Stimulated activated CD4-positive, alpha-beta T cell treated with anti-CD3 and anti-CD28 coated beads, TNF-alpha, amount 100 ng/mL, for 1 hour (primary cell): ENCODE measurements at places on chromosomes 3 and 15.

GRCh38 chr3:88440701-88441100 lies 290.9 kb downstream of the C3orf38 start:
- no peak for DNase-seq

- DNase-seq: no peak
Measured at GRCh38 chr15:83643201-83643600, 10.7 kb upstream of the ADAMTSL3 start.

- DNase-seq: no peak
Measured at GRCh38 chr15:66580643-66581042, 14.8 kb upstream of the LCTL start.

- no peak for DNase-seq
Measured at GRCh38 chr3:177221744-177222143, 24.5 kb upstream of the TBL1XR1 start.

- DNase-seq: no peak
Measured at GRCh38 chr15:56765251-56765650, 31.9 kb upstream of the ZNF280D start.

DNA sequence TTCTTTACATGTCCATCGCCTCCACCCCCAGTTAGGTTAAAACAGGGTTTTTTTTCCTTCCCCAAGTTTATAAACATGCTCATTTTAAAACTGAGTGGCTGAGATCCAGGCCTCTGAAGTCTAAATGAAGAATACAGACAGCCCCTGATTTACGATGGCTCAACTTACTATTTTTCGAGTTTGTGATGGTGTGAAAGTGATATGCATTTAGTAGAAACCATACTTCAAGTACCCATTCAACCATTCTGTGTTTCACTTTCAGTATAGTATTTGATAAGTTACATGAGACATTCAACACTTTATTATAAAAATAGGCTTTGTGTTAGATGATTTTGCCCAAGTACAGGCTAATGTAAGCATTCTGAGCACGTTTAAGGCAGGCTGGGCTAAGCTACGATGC lies 30.5 kb upstream of the GNB5 start:
- DNase-seq: no peak

GRCh38 chr3:45574067-45574494 lies 20.5 kb upstream of the LIMD1 start:
- no peak for DNase-seq

DNA sequence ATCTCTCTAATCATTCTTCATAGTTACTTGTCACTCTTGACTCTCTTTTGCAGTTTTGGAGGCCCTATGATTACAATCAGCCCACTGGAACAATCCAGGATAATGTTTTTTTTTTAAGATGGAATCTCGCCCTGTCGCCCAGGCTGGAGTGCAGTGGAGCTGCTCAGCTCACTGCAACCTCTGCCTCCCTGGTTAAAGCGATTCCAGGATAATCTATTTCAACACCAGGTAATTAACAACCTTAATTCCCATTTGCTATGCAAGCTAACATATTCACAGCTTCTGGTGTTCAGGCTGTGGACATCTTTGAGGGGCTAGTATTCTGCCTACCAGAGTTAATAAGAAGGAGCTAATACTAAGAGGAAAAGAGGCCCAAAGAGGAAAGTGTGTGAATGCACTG lies 1.1 kb upstream of the BLOC1S6 start:
- no peak for DNase-seq

GRCh38 chr3:56997675-56998074 lies 62.8 kb upstream of the SPATA12 start:
- DNase-seq: no peak

GRCh38 chr3:105997800-105998526 lies 129.2 kb upstream of the CBLB start:
- no peak for DNase-seq

DNA sequence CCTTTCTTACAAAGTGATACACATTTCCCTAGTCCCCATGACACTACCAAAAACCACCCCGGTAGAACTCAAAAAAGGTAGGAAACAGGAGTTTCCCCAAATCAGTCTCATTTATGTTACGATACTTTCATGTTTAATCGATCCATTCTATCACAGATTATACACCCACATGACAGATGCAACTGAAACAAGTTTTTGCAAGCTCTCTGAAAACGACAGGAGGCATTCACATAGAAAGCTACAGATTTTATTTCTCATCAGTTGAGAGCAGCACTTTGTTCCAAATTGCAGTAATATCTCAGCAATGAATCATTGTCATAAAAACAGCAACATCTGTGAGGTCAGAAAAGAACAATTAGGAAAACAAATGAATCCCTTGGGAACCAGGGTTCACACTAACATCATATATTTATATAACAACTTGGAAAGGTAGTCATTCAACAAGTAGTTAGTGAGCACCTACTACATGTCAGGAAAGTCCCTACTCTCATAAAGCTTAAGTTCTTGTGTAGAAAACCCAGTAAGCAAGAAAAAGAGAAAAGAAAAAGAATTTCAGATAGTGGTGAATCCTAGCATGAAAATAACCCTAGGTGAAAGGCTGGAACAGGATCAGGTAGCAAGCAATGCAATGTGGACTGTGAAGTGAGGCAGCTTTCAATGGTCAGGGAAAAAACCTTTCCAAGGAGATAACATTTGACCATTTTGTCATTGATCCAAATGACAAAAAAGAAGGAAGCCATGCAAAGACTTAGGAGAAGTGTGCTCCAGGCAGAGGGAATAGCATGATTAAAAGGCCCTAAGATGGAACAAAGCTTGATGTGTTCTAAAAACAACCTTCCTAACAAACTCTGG lies 8.3 kb downstream of the PLD1 start:
- no peak for DNase-seq

DNA sequence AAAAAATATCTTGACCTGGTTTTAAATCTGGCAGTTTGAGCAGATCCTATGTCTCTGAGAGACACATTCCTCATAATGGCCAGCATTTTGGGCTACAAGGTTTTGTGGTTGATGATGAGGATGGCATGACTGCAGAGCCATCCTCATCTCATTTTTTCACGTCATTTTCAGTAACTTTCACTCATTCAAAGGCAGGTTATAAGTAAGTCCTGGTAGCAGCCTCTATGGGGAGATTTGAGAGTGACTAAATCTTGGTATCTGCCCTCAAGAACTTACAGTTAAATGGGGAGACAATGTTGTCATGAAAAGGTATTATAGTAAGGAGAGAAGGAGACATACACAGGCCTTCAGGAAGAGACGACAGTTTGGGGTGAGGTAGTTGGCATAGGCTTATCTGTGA lies 14.5 kb downstream of the TIGIT start:
- no peak for DNase-seq

DNA sequence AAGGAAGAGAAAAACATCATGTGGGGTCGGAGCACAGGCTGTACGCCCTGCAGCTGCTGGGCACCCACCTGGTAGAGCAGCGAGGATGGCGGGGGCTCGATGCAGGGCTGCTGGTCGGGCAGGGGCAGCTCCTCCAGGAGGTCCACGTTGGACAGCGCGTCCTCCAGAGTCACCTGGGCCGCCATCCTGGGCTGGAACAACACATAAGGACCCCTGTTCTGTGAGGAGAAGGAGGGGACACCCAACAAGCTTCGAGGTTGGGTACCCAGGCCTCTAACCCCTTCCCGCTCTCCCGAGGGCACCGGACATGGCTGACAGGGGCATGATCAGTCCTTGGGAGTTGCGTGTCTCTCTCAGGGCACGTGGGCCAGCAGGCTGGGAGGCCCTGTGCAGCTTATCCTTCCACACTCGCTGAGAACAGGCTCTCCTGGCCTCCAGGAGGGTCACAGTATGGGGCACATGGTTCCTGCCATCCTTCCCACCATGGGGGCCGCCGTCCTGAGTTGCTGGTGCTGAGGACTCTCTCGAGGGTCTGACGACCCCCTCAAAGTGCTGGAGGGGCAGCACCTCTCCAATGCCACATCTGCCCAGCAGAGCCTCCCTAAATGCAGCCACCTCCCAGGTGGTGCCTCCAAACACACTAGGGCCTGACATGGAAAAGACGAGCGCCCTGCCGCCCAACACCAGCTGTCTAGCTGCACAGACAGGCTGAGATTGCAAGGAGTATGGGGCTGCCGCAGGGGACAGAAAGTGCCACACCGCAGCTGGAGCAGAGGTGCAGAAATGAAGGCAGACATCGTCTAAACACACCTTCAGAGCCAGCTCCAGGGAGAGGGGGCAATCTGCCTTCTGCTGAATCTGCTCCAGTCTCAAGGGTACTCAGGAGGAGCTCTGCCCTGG lies 32.8 kb downstream of the CYFIP1 start:
- DNase-seq: no peak

DNA sequence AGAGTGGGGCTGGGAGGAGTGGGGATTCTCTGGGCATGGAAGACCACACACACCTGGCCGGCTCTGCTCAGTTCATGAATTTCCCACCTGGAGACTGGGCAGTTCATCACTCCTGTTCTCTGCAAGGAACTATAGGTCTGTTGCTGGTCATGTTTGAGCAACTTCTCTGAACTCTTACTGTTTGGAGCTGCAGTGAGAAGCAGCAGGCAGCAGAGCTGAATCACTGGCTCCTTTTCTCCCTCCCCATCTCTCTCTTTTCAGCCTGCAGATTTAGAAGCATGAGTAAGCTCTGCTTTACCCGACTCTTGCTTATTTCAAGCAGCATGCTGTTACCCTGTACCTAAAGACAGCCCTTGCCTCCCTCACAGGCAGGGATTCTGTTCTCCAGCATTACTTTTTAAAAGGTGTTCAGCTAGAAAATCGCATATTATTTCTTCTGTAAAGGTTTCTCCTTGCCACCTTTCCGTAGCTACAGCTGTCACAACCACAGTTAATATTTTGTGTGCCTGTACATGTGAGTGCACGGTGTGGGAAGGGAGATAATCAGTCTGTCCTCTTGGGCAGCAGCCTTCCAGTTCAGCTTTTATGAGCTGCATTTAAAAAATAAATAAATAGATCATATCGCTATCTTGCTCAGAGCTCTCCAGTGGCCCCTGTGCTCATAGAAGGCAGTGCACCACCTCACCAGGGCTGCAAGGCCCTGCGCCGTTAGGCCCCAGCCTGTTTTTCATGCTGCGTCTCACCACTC lies 131.6 kb downstream of the CHCHD6 start:
- no peak for DNase-seq

DNA sequence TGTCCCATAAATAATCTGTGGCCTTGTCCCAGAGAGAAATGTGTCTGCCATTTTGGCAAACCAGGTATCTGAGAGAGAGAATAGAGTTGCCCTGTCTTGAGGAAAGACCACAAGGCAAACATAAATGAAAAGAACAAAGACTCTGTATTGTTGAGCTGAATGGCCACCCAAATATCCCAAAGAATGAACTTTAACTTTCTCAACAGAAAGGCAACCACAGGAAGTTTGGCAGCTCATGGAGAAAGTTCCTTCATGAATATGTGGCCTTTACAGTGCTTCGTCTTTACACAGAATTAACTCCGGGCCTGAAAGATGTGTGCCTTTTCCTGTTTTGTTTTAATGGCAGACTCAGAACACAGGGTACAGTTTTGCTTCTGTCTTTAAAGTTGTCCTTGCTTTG lies 41.4 kb upstream of the THBS1 start:
- DNase-seq: no peak

DNA sequence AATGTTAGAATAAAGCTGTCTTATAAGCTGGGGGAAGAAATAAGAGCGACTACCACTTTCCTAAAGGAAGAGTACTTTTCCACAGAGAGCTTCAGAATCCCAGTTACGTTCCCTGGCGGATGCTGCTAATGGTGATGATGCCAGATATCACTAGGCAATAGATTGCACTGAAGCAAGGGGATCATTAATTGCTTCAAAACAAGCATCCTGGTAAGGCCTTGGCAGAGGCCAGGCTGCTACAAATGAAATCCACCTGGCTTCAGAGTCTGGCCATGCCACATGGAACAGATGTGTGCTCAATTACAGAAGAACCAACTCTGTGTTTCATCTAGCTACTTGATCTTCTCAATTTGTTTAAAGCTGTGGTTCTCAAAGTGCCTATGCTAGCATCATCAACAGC lies 129.2 kb upstream of the IL12A start:
- DNase-seq: no peak

GRCh38 chr15:26028086-26028740 lies 165.1 kb upstream of the ATP10A start:
- no peak for DNase-seq

DNA sequence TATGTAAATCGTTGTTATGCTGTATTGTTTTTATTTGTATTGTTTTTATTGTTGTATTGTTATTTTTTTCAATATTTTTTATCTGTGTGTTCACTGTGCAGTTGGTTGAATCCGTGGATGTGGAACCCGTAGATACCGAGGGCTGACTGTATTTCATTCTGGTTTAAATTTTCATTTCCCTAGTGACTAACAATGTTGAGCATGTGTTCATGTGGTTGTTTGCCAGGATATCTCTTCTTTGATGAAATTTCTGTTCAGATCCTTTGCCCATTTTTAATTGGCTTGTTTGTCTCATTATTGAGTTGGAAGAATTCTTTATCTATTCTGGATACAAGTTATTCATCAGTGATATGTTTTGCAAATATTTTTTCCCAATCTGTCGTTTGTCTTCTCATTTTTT lies 29.7 kb downstream of the STOML1 start:
- no peak for DNase-seq

DNA sequence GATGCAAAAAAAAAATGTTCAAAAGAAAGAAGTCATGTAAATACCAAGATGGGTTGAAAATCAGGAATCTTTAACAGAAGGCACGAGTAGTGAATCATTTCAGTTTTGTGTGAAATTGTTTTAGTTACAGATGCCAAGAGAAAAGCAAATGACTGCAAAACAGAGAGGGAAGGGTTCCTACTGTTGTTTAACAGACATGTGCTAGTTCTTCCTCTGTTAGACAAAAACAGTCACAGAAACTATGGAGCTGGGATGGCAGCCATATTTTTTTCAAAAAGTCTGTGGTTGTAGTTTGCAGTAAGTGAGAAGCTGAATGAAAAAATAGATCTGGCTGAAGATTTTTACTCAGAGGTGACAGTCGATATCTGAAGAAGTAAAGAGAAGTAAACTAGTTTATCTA lies 511.9 kb downstream of the ZIC1 start:
- no peak for DNase-seq

DNA sequence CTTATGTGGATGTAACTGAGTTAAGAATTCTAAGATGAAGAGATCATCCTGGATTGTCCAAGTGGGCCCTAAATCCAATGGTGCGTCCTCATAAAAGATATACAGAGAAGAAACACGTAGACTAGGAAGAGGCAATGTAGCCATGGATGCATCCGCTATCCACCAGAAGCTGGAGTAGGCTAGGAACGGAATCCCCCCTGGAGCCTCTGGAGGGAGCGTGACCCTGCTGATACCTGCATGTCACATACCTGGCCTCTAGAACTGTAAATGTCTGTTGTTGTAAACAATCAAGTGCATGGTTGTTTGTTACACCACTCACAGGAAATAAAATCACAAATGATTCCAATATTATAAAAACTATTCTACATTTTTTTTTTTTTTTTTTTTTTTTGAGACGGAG lies 254.5 kb upstream of the RORA start:
- no peak for DNase-seq

GRCh38 chr3:173403376-173403775 lies 5.8 kb downstream of the NLGN1 start:
- DNase-seq: no peak

- no peak for DNase-seq
Measured at GRCh38 chr3:18533039-18533438, 107.9 kb upstream of the SATB1 start.

- DNase-seq: no peak
Measured at GRCh38 chr3:132187746-132188145, 129.5 kb upstream of the ACP3 start.

GRCh38 chr3:172581757-172582166 lies 58.5 kb upstream of the TNFSF10 start:
- no peak for DNase-seq
